Vagina (tissue), 2 donors: ENCODE measurements at places on chromosomes 1 and 21.

DNA sequence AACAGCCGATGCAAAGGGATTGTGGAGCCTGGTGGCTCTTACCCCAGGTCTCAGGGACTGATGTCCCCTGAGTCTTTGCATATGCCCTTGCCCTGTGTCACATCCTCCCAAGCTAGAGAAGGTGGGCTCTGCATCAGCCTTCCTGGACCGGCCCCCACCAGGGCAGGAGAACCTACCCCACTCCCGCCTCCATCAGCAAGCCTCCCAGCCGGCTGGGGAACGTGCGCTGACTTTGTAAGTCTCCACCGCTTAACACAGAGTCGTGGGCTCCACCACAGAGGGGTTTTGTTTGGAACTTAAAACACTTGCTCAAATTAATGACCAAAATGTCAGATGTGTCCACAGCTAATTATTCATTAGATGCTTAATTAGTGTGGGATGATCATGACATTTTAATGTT is 255.2 kb upstream of the VAMP3 start:
- no peak for DNase-seq

GRCh38 chr1:111274653-111275052 is 16.0 kb upstream of the CHIA start:
- DNase-seq, result no peak

DNA sequence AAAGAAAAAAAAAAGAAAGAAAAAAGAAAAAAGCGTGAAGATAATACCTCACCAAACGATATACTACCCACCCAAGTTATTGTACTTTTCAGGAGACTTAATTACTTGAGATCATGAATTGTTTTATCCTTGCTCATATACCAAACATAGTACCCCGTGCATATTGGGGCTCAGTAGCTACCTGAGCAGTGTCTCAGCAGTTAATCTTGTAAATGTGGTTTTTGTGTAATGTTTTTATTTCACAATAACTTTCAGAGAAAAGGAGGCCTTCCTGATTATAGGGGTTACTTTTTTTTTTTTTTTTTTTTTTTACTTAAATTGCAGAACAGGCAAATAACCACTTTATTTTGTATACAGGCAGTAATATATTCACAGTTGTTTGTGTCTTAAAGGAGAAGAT is 80.3 kb downstream of the OSBPL9 start:
- no peak for DNase-seq

- DNase-seq, result no peak
Observed at GRCh38 chr1:94743862-94744261, 76.3 kb upstream of the SLC44A3 start.

- DNase-seq, result no peak
Observed at GRCh38 chr1:15299806-15300205, 52.8 kb downstream of the FHAD1 start.

GRCh38 chr1:66399888-66400529 is 133.9 kb upstream of the SGIP1 start:
- DNase-seq, result no peak

GRCh38 chr1:207499573-207499972 is 3.6 kb downstream of the CR1 start:
- DNase-seq, result no peak

- DNase-seq, result no peak
Observed at GRCh38 chr1:28136169-28136921, 40.1 kb downstream of the PTAFR start.

GRCh38 chr1:63453232-63453631 is 69.8 kb downstream of the ITGB3BP start:
- DNase-seq, result no peak
